ENCODE measurements at places on chromosomes 1 and 21. TPM values are rescaled to one million over a fixed set of nuclear protein-coding genes. Genes with fewer than 3 reads are reported as not detected.

- no peak for DNase-seq
Measured at GRCh38 chr1:245823408-245824147, 668.8 kb downstream of the KIF26B start.

GRCh38 chr1:8031176-8031785, 5.2 kb upstream of the ERRFI1 start:
- peak; percentile 63 for DNase-seq

DNA sequence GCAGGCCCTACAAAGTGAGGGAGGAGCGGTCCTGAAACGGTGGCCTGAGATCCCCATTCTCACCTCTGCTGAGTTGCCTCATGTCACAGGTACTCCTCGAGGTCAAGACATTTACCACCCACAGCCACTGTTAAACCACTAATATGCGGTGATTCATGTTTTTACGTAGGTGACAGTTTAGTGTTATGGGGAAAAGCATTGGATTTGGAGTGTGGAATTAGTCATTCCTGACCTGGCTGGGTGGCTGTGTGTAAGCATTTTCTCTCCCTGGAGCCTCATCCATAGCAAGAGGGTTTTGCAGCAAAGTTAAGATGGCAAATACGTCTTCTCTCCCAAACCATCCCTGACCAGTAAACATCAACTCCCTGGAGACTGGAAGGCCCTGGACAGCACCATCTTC, 57.8 kb upstream of the KCNJ6 start:
- DNase-seq, result no peak

DNA sequence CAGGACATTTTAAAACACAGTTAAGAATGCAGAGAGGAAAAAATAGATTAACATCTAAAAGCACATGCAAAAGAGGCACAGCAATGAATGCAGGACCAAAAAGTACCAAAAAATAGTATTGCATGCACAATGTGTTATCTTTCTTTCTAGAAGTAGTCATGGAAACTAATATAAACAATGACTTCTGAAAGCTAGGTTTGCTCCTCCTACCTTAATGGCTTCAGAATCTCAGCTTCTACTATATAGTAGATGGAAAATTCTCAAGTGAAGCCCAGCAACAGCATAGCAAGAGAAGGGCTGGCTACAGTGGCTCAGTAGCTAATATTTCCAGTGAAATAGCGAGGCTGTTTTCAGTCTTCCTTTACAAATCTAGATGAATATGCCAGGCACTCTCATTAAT, 125.1 kb downstream of the CRB1 start:
- DNase-seq, result no peak

DNA sequence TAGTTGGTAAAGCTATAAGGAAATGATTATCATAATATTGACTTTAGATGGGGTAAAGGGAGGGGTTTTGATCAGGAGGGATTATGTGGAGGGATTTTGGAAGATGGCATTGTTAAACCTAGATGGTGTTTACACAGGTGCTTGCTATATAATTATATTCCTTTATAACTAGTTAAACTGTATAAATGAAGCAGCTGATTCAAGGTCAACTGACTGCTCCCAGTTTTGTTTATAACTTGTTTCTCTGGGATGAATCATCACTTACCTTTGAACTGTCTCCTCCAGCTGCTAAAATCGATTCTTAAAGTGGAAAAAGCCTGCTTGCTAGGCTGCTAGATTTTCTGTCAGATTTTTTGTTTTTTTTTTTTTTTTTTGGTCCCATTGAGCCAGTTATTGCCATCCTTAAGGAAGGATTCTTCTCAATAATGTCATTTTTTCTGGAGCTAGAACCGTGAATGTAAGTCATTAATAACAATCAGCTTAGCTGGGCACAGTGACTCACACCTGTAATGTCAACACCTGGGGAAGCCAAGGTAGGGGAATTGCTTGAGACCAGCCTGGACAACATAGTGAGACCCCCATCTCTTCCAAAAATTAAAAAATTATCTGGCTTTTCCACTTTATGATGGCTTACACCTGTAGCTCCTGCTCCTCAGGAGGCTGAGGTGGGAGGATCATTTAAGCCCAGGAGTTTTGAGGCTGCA, 153.2 kb downstream of the PIK3R3 start:
- no peak for DNase-seq

DNA sequence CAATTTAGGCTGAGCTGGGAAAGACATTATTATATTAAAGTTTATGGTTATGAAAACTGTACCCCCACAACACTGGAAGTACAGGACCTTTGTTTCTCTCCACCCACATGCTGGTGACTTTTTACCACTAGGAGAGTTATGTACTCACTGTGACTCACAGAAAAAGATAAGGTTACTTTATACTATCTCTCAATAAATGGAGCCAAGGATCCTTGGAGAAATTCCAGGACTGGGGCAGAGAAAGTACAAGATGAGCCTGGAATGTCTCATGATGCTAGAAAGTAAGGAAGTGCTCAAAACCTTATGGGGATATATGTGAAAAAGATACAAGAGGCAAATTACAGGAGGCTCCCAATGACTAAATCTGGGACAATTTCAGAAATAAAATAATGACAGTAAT, 63.9 kb upstream of the C1orf105 start:
- peak; percentile 40 for DNase-seq

DNA sequence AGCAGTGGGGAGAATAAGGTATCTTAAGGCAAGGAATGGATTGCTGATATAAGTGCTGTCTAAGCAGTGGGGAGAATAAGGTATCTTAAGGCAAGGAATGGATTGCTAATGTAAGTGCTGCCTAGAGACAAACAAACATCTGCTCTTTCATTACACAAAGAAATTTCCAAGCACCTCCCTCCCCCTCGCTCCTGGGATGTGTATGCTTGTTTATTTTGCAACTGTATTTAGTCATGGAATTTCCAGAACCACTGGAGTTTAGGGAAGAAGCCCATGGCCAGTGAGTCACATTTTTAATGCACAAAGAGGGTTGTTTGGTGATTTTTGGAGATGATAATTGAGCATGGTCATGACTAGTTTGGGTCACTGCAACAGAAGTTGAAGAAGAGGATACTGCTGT, 21.5 kb downstream of the PDPN start:
- DNase-seq, result no peak

DNA sequence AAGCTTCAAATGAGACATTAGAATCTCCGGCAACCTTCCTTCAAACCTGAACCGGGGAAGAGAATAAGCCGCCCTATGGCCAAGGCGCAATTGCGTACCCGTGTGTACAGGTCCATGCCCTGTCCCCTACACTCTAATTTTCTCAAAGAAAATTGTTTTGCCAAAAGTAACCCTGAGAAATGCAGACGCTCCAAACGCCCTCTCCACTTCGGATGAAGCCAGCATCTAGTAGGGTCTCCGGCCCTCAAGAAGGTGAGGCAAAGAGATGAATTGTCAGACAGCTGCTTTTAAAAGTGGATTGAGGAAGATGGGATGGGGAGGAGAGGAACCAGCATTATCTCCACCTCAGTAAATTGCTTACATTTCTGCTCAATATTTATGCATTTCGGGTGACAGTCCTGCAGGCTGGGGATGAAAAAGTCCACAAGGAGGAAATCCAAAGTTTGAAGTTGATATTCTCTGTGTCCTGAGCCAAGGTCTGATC, 630 bp upstream of the LHX9 start:
- DNase-seq, result no peak

- peak; percentile 57 for DNase-seq
Measured at GRCh38 chr1:65009176-65009575, 42.8 kb upstream of the JAK1 start.

- peak; percentile 99 for DNase-seq
Measured at GRCh38 chr1:184152434-184152898, 100.9 kb downstream of the TSEN15 start.

- DNase-seq, result no peak
Measured at GRCh38 chr1:33516428-33516827, 44.0 kb downstream of the ZSCAN20 start.

DNA sequence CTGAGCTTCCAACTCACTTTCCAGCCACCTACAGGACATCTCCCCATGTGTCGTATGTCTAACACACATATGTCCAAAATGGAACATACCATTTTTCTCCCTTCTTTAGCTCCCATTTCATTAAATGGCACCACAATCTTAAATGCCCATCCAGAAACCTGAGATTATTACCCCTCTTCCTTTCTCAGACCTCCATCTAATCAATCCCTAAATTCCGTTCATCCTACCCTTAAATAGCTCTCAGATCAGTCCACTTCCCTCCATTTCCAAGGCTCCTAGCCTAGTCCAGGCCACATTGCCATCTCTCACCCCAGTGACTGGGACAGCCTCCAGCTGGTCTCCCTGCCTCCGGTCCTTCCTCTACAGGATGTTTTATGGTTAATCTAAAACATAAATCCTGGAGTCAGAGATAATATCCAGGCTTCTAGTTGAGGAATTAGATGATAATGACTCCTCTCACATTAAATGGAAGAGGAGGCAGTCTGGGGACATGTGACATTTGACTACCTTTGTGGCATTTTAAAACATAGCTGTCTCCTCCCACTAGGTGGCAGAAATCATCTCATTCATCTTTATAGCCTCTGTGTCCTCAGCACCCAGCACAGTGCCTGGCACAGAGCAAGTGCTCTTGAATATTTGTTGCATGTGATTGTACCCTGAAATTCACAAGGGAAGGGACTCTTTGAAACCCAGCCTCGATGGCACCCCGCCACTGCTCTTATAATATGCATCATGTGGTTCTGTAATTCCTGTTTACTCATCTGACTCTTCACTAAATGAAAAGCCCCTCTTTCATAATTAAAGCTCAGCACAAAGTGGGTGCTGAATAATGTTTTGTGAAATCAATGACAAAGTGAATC, 102.3 kb downstream of the TMEM53 start:
- DNase-seq, result peak; percentile 31

GRCh38 chr21:42682661-42683210, 29.3 kb downstream of the PDE9A start:
- no peak for DNase-seq

- DNase-seq, result no peak
Measured at GRCh38 chr1:211737115-211738035, 62.0 kb upstream of the NEK2 start.

DNA sequence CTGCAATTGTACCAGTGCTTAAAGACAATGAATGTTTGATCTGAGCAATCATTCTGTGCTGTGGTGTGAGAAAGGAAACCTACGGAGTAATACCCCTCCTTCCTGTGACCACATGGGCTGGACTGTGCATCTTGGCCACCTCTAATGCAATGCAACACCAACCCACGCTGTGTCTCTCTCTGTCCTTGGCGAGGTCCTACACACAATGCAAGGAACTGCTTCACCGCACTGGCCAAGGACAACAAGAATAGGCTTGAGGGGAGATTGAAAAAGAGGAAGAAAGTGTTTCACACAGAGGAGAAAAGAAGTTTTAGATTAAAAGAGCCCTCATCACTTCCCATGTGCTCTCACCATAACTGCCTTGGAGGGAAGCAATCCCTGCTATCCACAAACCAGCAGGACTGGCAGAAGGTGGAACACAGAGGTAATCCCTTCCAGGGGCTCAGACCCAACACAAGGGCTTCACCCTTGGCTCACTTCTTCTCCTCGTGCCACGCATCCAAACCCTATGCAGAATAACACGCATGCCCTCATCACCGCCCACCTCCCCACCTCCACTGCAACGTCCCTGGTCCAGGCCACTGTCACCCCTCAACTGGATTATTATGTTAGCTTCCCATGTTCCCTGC, 112.5 kb upstream of the ERG start:
- no peak for DNase-seq

DNA sequence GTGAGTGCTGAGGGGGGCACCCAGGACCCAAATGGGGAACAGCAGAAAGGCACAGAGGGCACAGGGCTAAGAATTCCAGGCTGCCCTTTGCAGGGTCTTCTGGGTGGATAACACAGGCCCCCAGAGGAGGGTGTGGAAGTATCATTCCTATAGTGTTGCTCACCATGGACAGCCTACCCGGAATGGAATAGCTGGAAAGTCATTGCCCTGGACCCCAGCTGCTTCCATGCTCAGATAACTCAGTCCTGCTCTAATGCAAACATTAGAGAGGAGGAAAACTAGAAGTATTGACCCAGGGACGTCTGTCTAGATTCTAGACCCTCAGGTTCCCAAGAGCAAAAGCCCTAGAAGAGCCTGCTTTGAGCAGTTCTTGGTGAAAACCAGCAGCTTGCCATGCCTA, 24.7 kb downstream of the SLC6A17 start:
- no peak for DNase-seq

DNA sequence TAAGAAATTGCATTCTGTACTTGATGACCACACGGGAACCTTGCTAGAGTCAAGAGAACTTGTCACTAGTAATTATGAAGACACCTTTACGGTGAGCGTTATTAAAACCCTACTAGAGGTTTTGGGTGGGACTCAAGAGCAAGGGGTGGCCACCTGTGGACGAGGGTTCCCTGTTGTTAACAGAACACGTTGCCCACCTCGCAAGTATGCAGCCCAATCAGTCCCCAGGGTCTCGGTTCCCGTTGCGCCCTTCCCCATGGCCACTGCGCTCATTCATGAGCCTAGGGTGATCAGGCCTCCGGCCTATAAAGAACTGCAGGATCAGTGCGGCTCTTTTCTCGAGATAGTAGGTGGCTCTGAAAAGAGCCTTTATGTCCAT, 30.2 kb upstream of the RNF187 start:
- DNase-seq, result no peak

DCST2 gene
- not detected for total RNA-seq

DNAH14 gene
- total RNA-seq, result 9.9 TPM

SPATC1L gene
- 40.6 TPM for total RNA-seq

TPTE gene
- total RNA-seq, result not detected
